ENCODE measurements at places on chromosomes 7 and 10.
A peak's percentile ranks its signal among the peaks of the same experiment; 100 is the strongest.

GRCh38 chr7:22675421-22675820 lies 51.6 kb upstream of the IL6 start:
- no peak for DNase-seq

DNA sequence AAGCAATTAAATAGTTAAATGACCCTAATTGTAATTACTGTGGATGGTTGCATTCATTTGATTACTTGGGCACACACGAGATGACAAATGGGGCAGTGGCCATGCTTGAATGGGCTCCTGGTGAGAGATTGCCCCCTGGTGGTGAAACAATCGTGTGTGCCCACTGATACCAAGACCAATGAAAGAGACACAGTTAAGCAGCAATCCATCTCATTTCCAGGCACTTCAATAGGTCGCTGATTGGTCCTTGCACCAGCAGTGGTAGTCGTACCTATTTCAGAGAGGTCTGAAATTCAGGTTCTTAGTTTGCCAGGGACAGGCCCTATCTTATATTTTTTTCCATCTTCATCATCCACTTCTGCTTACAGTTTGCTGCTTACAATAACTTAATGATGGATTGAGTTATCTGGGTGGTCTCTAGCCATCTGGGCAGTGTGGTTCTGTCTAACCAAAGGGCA lies 8.3 kb downstream of the PCBD1 start:
- peak; percentile 75 for DNase-seq

DNA sequence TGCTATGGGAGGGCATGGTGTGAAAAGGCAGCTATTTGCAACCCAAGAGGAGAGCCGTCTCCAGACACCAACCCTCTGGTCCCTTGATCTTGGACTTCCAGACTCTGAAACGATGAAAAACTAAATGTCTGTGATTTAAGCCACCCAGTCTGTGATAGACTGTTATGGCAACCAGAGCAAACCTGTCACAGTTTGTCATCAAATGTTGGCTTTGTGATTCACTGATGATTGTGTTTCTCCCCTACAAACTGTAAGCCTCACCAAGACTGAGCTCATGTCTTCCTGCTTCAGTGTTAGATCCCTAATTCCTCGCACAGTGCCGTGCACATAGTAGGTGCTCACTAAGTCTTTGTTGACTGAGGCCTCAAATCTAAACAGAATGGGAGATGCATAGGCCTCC lies 224.6 kb upstream of the PITRM1 start:
- DNase-seq, result no peak

DNA sequence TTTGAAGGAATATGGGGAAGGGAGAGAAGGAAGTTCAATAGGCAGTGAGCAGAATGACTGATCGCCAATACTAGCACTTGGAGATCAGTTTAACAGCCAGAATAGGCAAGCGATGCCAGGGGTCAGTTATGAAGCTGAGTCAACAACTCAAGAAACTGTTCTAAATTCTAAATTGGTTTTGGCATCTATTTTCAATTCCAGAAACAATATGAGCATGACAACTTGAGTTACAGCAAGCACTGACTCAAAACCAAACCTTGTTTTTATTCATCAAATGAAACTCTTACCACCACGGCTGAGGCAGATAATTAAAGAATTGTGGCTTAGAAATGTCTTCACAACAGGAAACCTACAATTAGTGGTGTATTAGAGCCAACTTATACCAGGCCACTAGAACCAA lies 180.5 kb upstream of the ASAH2 start:
- DNase-seq, result no peak
